Fibroblast of lung (primary cell): ENCODE measurements at places on chromosomes 6 and 20. TPM values are rescaled to one million over a fixed set of nuclear protein-coding genes. Genes with fewer than 3 reads are reported as not detected.

NOX3 gene
- not detected in 2 replicates for total RNA-seq

- DNase-seq: no peak
Measured at GRCh38 chr6:11064836-11065235, 20.7 kb upstream of the ELOVL2 start.

POPDC3 gene
- total RNA-seq: 6.7 and 14.2 TPM in 2 replicates

DNA sequence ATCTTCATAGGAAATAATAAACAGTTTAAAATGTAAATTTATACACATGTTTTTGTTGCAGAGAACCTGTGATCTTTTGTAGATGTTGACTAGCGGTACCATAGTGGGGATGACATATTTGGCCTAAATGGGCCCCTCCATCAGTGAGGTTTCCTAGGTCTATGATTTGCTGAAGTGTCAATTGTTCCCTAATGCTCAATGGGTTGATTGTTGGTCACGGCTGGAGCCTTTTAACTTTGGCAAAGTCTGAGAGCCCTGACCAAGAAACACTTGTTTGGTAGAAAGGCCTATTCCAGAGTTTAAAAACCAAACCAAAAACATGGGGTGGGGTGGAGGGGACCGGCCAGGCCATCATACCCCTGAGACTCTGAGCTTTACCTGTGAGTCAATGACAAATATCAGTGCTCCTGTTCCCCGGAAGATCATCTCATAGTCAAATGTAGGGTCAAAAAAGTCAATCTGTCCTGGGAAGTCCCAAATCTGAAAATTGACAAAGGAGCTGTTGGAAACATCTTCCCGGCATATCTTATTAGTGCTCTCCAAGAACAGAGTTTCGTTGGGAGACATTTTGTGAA lies 25.1 kb downstream of the RRAGD start:
- no peak for DNase-seq

DEFB127 gene
- not detected in 2 replicates for total RNA-seq

DNA sequence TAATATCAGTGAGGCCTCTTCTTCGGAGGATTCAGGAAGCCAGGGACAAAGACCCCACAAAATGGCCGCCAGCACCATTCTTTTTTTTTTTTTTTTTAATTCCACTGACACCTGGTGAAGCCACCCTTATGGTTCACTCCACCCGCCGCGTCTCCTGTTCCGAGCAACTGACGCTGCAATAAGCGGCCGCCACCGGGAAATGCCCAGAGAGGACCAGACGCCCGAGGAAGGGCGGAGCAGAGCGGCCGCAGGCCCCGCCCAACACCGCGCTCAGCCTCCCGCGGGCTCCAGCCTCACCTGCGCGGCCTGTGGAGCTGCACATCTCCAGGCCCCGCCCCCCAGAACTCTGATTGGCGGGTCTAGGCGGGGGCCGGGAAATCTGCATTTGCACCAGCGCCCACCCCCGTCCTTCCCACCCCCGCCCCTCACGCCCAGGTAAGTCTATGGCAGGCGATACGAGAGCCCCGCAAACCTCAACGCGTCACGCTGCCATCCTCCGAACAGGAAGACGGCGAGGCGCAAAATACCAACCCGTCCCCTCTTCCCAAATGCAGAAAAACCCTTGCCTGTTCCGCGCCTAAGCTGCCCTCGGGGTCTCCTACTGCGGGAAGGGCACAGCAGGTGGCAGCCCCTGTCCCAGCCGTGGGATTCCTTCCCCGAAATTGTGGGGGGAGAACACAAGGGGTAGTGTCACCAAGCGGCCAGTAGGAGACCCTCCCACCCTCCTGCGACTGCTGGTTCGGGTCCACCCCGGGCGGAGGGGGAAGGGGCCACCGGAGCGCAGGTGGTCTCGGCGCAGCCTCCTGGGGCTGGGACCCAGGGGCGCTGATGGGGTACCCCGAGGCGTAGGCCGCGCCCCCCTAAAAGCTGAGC lies 960 bp downstream of the ATP9A start:
- peak; percentile 36 for DNase-seq

DNA sequence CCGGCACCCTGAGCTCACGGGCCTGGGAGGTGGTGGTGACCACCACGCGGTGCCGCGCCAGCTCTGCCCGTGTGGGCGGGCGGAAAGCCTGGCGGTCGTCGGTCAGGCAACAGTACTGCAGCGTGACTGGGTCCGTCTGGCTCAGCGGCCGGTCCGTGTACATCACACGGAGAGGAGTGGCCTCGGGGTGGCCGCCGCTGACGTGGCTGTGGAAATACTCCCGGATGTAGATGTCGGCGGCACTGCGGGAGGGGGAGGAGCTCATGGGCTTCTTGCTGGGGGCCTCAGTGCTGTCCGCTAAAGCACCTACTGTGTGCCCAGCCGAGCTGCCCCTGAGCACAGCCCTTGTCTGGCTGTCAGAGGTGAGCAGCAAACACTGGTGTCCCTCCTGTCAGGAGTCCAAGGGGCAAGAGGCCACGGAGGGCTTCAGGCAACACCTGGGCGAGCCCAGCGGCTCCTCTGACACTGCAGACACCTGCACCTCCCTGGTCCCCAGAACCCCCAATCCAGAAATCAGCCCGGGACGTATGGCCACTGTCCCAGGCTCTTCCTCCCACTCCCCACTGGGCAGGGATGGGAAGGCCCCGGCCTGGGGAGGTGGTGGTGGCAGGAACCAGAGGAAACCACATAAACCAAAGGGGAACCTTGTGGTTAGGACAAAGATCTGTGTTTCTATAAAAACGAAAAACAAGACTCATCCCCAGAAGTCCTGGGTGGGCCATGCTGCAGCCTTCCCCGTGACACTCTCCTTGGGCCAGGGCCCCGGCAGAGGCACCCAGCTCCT lies 6.5 kb downstream of the HELZ2 start:
- DNase-seq: no peak

DNA sequence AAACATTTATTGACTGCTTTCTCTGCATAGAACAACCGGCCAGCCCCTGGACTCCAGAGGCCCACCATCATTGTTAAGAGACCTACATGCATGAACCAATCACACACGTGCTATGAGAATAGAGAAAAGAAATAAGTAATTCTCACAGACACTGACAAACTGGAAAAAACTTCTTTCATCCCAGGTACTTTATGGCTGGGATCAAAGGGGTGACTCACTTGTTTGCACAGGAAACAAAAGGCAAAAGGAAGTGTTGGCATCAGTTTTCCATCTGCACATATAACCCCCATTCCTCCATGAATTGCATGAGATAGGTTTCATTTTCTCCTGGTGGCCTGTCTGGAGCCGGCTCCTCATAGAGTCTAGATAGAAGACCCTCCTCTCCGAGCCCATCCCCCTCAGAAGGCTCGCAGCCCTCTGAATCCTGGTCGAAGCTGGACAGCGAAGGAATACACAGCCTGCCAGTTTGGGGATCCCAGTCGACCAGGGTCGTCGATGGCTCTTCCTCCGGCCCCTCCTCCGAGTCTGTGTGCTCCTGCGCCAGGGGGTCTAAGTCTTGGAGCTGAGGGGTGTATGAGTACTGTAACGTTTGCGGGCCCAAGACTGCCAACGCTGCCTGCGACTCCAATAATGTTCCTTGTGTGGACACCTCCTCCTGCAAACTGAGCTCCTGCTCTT lies 43.3 kb downstream of the IL20RA start:
- DNase-seq: no peak

- DNase-seq: peak; percentile 66
Measured at GRCh38 chr6:27374824-27375612, 13.5 kb upstream of the ZNF391 start.

MOG gene
- total RNA-seq: not detected in 2 replicates

DNA sequence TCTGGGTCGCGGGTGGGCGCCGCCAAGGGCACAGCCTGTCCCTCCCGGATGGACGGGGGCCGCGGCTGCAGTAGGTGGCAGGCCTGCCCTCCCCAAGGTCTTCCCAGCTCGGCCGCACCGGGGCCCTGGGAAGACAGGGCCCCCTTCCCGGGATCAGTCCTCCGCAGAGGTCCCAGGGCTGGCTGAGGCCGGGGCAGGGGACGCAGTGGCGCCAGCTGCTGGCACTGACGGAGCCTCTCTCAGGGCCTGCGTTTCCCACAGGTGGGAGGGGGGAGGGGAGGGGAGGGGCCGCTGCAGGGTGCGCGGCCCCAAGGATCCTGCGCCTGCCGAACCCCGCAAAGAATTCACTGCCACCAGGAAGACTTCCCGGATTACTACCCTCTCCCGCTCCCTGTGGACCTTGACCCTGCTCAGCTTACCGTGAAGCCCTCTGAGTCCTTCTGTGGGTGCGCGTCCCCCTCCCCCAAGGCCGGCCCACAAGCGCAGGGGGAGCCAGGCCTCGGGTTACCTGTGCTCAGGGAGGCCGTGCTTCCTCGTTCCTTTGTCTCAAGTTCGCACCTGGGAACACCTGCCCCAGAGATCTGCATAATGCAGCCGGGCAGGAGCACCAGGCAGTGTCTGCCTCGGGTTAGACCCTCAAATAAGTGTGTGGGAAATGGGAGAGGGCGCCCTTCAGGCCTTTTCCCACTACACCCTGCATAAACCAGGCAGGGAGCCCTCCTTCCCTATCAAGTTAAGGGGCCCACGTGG lies 5.1 kb downstream of the LZTS3 start:
- no peak for DNase-seq

- DNase-seq: peak; percentile 46
Measured at GRCh38 chr20:61753316-61753942, 312.3 kb downstream of the TAF4 start.

DNA sequence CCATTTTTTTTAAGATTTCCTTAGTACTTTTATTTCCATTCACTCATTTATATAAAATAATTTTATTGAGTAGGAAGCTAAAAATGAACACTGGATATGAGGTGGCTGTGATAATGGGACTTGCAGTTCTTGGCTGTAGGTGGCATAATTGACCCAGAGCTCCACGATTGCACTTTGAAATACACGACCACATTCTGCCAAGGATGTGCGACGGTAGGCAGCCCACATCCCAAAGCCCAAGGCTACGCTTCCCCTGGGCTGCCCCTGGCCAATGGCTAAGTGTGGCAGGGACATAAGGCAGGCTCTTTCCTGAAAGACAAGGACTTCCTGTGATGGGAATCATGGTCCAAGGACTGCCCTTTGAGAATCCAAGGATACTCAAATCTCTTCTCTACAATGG lies 43.7 kb upstream of the ADTRP start:
- DNase-seq: no peak

- peak; percentile 63 for DNase-seq
Measured at GRCh38 chr6:12605888-12606345, 110.7 kb upstream of the PHACTR1 start.

GRCh38 chr6:52249078-52249477 lies 4.8 kb upstream of the IL17F start:
- no peak for DNase-seq

BEND3 gene
- 0.83 and 1.0 TPM in 2 replicates for total RNA-seq

DNA sequence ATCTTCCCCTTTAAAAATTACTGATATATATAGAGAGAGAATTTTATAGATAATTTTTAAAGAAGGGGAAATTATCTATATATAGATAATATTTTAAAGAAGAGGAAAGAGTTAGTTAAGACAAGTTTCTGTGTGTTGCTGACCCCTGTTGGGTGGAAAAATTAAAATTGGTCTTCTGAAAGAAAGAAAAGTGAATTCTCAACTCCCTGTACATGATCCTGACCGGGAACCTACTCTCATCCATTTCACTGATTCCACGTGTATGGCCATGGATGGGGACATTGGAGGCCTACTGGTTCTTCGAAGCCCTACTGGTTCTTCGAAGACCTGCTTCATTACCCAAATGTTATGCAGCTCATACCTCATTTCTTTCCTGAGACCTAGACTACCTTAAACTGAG lies 53.0 kb upstream of the TCF21 start:
- DNase-seq: peak; percentile 71

DNA sequence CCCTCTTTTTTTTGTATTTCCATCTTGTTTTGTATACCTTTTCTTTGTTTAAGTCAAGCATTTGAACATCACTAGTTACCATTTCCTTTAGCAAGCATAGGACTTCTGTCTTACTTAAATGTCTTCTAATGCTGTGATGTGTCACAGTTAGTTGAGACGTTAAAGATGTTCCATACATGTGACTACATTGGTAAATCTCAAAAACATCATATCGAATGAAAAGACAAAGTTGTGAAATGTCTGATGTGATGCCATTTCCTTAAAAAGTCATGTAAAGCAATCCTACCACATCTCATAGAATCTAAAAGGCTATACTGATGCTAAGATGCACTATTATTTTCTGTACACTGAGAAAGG lies 26.8 kb downstream of the SLC16A10 start:
- DNase-seq: no peak

DNA sequence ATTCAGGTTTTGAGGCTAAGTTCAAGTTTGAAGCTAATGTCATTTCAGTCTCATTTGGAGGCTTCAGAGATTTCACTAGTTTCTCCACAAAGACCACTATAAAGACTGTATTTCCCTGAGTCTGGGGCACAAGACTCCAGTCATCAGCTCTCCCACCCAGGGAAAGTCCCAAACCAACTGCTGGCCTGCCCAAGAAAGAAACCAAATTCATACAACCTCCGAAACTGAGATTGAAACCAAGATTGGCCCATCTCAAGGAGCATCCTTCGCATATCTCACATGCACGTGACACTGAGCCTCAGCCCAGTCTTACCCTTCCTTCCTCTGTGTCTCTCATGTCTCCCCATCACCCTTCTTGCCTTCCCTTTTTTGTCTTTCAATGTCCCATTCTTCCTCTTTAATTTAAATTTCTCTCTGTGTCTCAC lies 3.5 kb upstream of the LTA start:
- DNase-seq: no peak

- no peak for DNase-seq
Measured at GRCh38 chr6:134147034-134147533, 94.7 kb upstream of the SLC2A12 start.

BACH2 gene
- 1.5 and 2.6 TPM in 2 replicates for total RNA-seq

C6orf15 gene
- not detected in 2 replicates for total RNA-seq

- DNase-seq: peak; percentile 48
Measured at GRCh38 chr20:32168184-32168910, 39.2 kb downstream of the PLAGL2 start.

DNA sequence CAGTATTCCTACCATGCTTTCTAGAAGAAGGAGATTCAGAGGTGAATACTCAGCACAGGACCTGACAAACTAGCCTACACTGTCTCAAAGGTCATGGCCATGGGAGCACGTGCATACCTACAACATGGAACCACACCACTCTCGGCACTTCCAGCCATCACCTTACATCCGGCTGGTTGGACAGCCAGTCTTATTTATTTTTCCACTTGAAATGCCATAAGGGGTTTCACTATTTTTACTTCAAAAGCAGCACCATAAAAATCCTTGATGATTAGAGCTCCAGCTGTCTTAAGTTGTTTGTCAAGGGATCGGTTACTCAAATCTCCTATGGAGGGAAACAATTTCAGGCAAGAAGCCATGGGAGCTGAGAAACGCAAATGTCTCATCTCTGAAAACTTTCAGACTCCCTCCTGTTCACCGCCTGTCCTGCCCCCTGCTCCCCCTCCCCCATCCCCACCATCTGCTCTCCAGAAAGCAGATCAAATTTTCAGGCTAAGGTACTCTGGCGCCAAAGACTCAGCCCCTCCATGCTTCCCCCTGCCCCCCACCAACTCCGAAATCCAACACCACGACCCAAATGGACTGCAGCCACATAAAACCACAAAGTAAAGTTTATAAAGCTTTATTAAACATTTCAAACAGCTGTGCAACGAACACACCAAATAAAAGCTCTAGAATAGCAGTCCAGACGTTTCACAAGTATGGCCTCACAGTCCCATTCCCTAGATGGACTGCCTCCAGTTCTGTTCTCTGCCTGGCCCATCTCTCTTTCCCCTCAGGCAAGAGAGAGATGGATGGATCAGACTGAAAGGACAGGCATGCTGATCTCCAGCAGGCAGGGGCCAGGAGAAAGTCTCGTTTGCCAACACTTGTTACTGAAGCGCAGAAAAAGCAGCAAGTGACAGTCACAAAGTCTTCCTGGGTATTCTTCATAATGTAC lies 4.0 kb upstream of the NNAT start:
- peak; percentile 77 for DNase-seq

- DNase-seq: no peak
Measured at GRCh38 chr6:115370202-115370601, 690.5 kb downstream of the FRK start.

MDFI gene
- 0.17 and 3.3 TPM in 2 replicates for total RNA-seq
